HT1080 (cell line): ENCODE measurements at places on chromosomes 13 and 19. TPM values are rescaled to one million over a fixed set of nuclear protein-coding genes. Genes with fewer than 3 reads are reported as not detected.
A peak's percentile ranks its signal among the peaks of the same experiment; 100 is the strongest.

Gene ZNF677
- total RNA-seq, result not detected in 2 replicates

- no peak for DNase-seq
These were observed 53.4 kb downstream of the FLT3 start for GRCh38 chr13:28046981-28047380.

Gene TMEM150B
- not detected in 2 replicates for total RNA-seq

Gene ACP5
- 1.8 and 2.4 TPM in 2 replicates for total RNA-seq

Gene CC2D1A
- total RNA-seq, result 16.8 and 19.7 TPM in 2 replicates

DNA sequence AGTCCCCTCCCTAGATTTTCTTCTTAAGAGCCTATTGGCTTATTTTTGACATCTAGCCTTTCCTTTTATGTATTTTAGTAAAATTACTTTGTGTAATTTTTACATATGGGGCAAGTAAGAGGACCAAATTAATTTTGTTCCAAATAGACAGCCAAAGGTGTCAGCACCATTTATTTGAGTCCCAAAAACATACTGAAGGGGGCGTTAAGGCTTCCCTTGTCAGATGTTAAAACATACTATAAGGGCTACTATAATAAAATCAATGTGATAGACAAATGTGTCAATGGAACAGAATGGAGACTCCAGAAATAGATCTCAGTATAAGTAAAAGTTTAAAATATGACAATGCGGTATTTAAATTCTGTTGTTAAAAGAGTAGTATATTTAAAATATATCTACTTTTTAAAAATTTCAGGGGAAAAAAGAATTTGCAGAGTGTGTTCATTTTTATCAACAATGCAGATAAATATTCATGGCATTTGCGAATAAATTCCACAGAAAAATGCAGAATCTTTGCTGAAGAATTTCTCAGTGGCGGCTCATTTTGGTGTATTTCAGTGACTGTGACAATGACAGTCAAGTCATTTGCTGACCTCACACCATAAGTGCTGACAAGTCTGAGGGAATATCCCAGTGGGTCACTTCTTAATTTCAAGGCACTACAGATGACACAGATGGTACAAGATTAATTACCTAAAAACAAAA, 133.7 kb downstream of the MTUS2 start:
- DNase-seq, result no peak

Gene VSTM2B
- not detected in 2 replicates for total RNA-seq

- no peak for DNase-seq
These were observed 882.3 kb downstream of the DIAPH3 start for GRCh38 chr13:59281453-59281852.

GRCh38 chr19:12720851-12721655, 2.7 kb downstream of the TNPO2 start:
- DNase-seq, result no peak

- peak; percentile 53 for DNase-seq
These were observed 58.3 kb downstream of the RAP2A start for GRCh38 chr13:97492257-97492656.

Gene KLK8
- not detected in 2 replicates for total RNA-seq

Gene CEACAM3
- not detected in 2 replicates for total RNA-seq

DNA sequence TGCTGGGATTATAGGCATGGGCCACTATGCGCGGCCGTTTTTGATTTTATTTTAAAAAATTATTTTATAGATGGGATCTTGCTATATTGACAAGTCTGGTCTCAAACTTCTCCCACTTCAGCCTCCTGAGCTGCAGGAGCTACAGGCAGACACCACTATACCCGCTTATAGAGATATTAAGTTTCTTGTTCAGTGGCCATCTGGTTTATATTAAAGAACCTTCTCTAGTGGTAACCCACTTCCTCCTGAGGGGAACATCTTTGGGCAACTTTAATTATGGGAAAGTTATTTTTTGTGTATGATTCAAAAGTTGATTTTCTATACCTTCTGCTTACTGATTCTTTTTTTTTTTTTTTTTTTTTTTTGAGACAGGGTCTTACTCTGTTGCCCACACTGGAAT, 172.7 kb downstream of the KLF5 start:
- no peak for DNase-seq

DNA sequence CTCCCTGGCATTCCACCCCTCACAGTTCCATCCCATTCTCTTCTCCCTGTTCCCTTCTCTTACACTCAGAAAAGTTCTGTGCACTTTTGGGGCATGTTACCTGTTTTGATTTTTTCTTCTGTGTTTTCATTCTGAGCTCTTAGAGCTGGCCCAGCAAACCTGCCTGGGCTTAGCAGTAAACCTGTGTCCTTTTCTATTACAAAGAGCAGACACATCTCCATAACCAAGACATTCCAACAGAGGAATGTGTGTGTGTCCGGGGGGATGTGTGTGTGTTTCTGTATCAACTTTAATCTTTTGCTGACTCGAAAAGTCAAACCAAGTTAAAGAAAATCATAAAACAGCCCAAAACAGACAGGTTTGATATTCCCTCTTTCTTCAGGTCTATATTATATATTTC, 49.1 kb upstream of the SOX21 start:
- DNase-seq, result no peak

GRCh38 chr19:41249707-41250423, 14.3 kb upstream of the HNRNPUL1 start:
- DNase-seq, result no peak

Gene DNAJC15
- 27.5 and 36.1 TPM in 2 replicates for total RNA-seq

Gene SYT3
- 0.13 TPM in 1 of 2 replicates, not detected in the other for total RNA-seq

GRCh38 chr13:59016250-59016649, 1147.5 kb downstream of the DIAPH3 start:
- DNase-seq, result peak; percentile 17

Gene LGALS14
- not detected in 2 replicates for total RNA-seq

DNA sequence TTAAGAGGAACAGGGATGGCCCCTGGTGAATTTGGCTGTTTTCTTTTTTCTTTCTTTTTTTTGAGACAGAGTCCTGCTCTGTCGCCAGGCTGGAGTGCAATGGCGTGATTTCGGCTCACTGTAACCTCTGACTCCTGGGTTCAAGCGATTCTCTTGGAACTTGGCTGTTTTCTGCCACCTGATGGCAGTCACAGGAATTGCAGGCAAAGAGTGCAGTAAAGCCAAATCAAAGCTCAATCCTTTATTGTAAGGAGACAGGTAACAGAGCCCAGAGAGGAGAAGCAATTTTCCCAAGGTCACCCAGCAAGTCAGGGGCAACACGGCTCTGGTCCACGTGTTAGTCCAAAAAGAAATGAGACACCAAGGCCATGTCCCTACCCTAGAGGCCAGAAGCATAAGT, 6.2 kb downstream of the TINCR start:
- DNase-seq, result no peak

Gene KLK1
- not detected in 2 replicates for total RNA-seq

DNA sequence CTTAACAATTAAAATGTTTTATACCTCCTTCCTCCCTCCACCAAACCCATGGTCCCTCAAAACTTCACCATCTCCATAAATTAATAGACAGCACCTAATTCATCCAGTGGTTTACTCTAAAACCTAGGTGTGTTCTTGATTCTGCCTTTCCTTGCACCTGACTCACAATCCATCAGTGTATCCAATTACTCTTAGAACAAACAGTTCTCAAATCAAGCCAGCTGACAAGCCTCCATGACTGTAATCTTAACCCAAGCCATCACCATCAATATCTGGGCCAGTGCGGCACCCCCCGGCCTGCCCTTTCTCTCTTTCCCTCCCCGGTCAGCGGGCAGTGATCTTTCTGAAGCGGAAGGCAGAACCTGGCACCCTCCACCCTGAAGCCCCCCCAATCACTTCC, 75.6 kb downstream of the TNFRSF19 start:
- DNase-seq, result no peak

GRCh38 chr19:53809518-53810186, 14.5 kb downstream of the NLRP12 start:
- no peak for DNase-seq

Gene ZNF649
- total RNA-seq, result 5.5 and 7.4 TPM in 2 replicates

- DNase-seq, result no peak
These were observed 2463.1 kb downstream of the PCDH9 start for GRCh38 chr13:64767054-64767453.

DNA sequence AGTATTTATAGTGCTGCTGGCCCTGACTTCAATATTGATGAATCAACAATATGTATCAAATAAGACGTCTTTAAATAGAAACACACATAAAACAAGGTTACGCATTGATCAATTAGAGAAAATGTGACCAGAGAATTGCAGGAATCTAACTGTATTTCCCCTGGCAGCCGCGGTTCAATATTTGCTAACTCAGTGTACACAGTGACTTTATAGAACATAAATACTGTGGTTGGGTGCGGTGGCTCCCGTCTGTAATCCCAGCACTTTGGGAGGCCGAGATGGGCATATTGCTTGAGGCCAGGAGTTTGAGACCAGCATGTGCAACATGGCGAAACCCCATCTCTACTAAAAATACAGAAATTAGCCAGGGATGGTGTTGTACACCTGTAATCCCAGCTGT, 22.8 kb upstream of the UPF3A start:
- DNase-seq, result no peak

Gene KLK15
- not detected in 2 replicates for total RNA-seq

GRCh38 chr13:76733671-76734070, 152.5 kb downstream of the KCTD12 start:
- no peak for DNase-seq

- no peak for DNase-seq
These were observed 672.4 kb upstream of the MIR17HG start for GRCh38 chr13:90675129-90675528.

DNA sequence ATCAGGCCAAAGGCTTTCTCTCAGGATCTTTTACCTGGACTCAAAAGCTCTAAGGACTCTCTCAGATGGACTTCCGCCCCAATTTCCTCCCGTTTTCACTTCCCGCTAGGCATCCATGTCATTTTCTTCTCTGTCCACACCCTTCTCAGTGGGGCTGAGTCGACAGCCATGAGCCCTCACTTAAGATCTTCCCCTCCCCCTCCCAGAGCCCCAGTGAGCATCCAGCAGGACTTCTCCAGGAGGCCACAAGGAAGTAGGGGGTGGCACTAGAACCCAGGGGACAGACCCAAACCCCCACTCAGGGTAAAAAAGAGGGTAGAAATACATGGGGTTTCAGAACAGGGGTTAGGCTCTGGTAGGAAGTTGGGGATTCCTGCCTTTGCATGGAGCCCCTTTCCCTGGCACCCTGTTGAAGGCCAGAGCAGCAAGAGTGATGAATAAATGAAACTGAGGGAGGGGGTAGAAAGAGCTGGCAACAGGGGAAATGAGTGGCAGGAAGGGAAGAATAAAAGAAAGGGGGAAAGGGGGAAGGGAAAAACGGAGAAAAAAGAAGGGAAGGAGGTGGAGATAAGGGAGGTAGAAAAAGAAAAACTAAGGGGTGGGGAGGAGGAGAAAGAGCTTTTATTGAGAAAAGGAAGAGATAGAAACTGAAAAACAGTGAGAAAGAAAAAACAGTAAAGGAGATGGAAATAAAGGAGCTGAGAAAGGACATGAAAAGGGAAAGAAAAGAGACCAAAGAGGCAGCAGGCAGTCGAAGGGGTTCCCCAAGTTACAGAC, 42.3 kb downstream of the DEDD2 start:
- DNase-seq, result no peak

- DNase-seq, result no peak
These were observed 13.0 kb upstream of the JUND start for GRCh38 chr19:18294467-18294864.

GRCh38 chr13:52638666-52639328, 3.4 kb upstream of the HNRNPA1L2 start:
- DNase-seq, result no peak

DNA sequence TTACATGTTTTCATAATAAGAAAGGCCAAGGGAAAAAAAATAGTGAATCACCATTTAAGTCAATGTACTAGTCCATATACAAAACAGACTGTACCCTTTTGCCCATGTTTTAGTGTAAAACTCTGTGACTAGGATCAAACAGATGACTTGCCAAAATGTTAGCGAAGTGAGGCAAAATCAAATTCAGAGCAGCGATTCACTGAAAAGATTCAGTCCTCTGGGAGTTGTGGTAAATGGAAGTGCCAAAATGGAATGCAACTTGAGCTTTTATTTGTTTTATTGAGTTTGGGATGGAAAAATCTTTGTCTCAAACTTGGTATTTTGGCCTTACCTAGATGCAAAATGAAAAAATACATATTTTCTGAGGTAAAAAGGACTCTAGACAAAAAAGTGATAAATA, 9.1 kb downstream of the CDADC1 start:
- DNase-seq, result no peak

GRCh38 chr19:40143612-40144011, 47.6 kb upstream of the MAP3K10 start:
- DNase-seq, result no peak

DNA sequence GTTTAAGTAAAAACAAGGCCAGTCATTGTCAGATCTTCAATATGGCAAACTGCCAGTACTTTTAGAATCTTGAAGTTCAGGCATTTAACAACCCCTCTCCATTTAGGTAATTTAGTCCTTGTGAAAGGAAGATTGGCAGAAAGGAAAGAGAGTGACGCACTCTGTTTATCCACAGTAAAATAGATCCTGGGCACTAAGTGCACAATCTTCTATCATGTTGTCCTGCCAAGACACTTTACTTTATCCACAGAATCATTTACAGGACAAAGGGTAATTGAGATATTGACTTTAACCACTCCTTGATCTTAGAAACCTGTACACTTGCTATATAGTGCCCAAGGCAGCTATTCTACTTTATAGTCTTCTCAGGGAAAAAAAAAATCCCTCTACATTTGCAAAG, 786.4 kb upstream of the SLITRK1 start:
- DNase-seq, result no peak

Gene USHBP1
- 0.07 TPM in 1 of 2 replicates, not detected in the other for total RNA-seq

DNA sequence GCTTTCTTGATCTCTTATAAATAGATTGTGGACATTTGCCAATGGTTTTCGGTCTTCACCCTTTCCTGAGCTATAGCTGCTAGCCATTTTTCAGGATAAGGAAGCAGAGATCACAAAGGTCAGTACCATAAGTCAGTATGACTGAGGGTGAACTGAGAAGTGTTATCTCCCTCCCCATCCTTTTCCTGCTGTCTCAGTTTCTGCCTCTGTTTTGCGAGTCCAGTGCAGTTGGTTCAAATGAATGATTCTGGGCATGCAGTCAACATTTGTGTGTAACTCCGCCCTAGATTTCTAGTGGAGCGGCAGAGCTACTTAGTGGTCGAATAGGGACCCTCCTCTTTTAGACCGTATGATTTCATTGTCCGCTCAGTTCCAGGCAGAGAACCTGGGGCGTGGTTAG, 460.8 kb upstream of the ARGLU1 start:
- DNase-seq, result no peak

DNA sequence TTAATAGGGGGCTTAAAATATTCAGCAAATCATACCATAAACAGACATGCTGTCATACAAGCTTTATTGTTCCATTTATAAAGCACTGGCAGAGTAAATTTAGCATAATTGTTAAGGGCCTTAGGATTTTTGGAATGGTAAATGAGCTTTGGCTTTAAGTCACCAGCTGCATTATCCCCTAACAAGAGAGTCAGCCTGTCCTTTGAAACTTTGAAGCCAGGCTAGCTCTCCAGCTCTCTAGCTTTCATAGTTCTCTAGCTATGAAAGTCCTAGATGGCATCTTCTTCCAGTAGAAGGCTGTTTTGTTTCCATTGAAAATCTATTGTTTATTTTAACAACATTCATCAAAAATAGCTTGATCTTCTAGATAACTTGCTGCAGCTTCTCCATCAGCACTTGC, 420.8 kb upstream of the GPC6 start:
- no peak for DNase-seq
